Kidney glomerular epithelial cell (primary cell): ENCODE measurements at places on chromosomes 12 and 14.

DNA sequence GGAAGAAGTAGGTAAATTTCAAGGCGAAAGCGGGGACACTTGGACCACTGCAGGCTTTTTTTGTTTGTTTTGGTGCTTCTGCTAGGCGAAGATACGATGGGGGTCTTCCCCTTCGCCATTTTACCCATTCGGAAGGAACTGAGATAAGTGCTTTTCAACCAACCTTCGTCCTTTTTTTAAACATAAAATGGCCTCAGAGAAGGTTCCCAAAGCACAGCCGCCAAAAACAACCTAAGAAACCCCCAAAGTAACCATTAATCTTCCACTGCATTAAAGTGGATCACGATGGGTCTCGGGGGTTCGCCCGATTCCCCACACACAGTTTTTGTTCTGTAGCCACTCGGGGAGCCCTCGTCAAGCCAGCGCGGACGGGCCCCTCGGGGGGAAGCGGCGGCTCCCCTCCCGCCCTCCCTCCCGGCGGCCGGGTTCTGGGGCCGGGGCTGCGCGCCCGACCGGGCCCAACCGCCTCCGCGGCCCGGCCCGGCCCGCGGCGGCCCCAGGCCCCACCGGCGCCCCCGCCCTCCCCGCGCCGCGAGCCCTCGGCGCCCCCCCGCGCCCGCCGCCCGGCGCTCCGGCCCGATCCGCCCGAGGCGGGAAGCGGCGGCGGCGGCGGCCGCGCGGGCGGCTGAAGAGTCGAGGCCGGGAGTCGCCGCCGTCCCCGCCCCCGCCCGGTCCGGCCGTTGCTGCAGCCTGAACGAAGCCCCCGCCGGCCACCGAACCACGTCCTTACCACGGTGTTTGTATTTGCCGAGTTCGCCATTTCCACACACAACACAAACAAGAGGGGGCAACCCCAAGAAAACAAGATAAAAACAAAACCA is 790 bp downstream of the GTF2A1 start:
- DNase-seq: no peak

- DNase-seq: no peak
Measured at GRCh38 chr14:99047441-99048031, 224.5 kb downstream of the BCL11B start.

DNA sequence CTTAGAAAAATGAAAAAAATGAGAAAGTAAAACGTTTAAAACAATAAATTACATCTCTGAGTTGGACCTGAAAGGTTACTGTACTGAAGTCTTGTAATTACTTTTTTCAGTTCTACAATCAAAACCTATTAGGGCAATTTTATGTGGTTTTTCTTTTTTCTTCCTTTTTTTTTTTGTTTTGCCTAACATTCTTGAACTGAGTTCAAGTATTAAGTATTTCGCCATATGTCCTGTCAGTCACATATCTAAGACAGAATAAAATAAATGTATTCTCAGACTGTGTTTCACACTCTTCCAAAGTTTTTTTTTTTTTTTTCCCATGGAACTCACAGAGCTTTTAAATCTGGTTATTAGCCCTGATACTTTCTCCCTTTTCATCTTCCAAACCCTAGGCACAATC is 172.0 kb downstream of the BCAT1 start:
- DNase-seq: no peak

- no peak for DNase-seq
Measured at GRCh38 chr14:76651410-76652055, 109.7 kb upstream of the VASH1 start.

DNA sequence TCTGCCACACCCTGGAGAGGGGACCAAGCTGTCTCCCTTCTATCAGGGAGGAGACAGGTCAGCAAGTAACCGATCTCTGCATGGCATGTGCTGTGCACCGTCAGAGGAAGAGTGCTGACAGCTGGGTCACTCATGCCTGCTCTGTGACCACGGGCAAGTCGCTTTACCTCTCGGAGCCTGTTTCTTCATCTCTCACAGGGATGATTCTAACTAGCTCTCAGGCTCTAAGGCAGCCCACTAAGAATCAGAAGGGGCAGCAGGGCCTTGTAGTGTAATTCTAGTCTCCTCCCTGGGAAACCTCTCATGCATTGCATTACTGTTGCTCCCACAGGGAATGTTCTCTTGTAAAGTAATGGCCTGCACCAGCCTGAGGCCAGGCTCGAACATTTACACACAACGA is 11.9 kb downstream of the CD9 start:
- peak; percentile 25 for DNase-seq

- no peak for DNase-seq
Measured at GRCh38 chr12:116384175-116384574, 106.7 kb upstream of the MED13L start.

GRCh38 chr14:52044791-52045522 is 23.9 kb downstream of the NID2 start:
- peak; percentile 65 for DNase-seq

DNA sequence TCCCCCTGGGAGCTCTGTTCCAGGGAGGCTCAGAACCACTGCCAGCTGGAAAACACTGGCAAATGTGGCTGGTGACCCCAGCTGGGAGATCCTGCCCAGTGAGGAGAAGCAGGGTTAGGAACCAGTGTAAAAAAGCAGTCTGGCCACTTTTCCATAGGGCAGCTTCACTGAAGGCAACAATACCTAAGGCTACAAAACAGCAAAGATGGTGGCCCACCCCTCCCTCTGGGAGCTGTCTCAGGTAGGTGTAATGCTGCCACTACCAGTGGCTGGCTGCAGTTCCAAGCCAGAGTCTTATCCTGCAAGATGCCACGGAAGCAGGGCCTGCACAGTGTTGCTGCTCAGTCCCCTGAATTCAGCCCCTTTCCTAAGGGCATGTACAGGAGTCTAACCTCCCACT is 50.6 kb upstream of the ANO6 start:
- no peak for DNase-seq

DNA sequence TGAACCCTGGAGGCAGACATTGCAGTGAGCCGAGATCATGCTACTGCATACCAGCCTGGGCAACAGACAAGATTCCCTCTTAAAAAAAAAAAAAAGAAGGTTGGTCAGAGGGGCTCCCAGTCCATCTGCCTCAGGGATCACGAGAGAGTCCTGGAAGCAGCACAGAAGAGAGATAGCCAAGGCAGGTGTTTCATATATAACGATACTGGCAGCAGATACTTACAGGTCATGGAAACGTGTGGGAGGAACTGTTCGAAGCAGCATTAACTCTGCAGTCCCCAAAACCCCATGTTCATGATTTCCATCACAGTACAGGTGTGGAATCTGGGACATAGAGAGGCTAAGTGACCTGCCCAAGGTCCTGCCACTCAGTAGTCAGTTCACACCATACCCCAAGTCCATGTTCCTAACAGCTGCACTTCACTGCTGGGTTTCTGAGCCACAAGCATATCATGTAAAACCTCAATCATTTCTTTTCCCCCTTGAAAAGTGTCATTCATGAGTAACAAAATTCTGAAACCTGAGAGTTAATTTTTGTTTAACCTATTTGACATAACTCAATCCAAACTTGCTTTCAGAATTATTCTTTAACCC is 16.7 kb downstream of the CDK2AP1 start:
- no peak for DNase-seq

DNA sequence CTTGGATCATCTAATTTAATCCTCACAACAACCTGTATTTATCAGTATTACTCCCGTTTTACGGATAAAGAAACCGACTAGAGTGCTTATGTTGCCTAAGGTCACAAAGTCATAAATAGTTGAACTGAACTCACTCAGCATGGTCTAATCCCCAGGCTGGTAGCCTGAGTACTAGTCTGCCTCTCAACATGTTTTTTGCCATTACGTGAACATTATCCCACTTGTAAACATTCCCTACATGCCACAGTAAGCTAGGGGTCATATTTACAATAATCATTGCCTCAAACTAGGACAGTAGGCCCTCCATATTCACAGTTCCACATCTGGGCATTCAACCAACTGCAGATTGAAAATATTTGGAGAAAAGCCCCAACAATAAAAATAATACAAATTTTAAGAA is 12.1 kb downstream of the SNRPF start:
- no peak for DNase-seq

DNA sequence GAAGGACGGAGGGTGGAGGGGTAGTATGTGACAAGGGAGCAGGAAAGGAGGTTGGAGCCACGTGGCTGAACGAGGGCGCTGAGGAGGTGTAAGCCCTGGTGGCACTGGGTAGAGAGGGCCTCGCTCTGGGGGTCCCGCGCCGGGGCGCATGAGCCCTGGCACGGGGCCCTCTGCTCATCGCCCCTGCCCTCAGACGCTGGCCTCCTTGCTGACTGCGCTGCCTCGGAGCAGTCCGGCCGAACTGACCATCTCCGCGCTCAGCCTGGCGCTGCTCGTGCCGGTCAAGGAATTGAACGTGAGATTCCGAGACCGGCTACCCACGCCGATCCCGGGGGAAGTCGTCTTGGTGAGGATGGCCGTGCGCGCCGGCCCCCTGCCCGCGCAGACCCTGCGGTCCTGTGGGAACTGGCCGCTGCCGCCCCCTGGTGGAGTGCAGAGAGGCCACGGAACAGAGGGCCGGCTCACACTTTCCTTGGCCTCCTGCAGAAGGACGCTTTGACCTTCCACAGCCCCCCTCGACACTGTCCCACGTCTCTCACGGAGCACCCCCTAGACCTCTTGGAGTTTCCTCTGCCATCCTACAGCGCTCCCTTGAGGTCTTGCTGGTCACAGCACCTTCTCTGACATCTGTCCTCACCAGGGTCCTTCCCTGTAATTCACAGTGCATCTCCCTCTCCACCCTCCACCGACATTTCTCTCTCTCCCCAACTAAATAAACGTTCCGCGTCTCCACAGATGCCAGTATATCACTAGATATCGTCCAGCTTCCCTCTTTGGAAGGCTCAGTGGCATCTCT is 10.5 kb downstream of the ARHGEF25 start:
- no peak for DNase-seq
